ENCODE measurements at places on chromosomes 3 and 15.

DNA sequence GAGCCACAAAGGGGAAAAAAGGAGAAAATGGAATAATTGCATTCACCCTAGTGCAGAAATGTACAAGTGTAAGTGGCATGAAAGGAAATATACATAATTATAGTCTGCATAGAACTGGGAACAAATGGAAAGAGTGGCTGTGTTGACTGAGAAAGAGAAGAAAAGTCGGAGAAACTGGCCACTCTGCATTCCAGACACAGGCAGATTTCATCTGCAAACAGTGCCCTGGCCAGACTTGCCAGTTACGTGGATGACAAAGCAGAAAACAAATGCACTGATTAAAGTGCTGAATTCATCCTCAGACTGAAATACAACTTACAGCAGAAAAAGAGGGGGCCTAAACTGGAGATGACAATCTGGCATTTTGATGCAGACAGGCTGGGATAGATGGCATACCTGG is 129.8 kb downstream of the FGF12 start:
- DNase-seq = no peak

DNA sequence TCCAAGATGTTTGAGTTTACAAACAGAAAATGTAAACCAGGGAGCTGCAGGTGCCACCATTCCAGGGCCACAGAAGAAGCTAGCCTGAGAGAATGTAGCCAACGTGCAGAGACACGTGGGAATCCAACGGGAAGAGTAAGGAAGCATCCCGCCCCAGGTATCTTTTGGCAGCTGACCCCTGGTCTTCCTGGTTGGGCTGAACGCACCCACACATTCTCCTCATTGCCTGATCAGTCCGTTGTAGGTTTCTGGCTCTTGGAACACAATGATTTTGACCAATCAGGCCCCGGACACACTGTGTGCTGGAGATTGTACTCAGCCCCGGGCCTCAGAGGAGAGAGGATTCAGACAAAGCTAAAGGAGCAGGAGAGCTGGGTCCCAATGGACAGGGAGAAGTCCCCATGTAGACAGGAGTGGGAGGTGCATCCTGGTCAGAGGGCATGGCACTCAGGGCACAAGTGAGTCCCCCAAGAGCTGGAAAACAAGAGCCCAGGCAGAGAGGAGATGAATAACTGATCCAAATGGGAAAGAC is 102.3 kb downstream of the TPRA1 start:
- no peak for DNase-seq

- no peak for DNase-seq
Observed at GRCh38 chr3:128496602-128497304, 3.8 kb upstream of the GATA2 start.

DNA sequence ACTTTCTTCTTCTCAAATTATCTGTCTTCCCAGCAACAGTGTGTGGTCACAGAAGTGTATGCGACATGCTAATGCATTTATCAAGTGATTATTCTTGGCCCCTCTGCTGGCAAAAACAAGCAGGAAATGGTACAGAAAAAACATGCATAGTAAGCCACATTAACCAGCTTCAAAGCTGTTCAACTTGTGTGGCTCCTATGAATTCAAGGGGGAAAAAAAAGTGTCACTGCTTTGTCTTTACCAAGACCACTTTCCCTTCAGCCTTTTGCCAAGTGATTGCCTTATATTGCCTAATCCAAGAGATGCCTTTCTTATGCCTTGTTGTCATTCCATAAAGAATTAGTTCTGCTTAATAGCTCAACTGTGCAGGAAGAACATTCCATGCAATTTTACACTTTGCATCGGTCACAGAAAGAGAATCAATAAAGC is 39.1 kb downstream of the PRTG start:
- no peak for DNase-seq

GRCh38 chr3:72031581-72031980 is 246.6 kb upstream of the PROK2 start:
- no peak for DNase-seq

- DNase-seq = no peak
Observed at GRCh38 chr15:48102167-48102566, 18.6 kb upstream of the SLC24A5 start.

- DNase-seq = no peak
Observed at GRCh38 chr3:173699353-173699752, 301.8 kb downstream of the NLGN1 start.

GRCh38 chr3:134620476-134621115 is 30.2 kb downstream of the KY start:
- DNase-seq = no peak

- no peak for DNase-seq
Observed at GRCh38 chr3:72901840-72902239, 14.0 kb downstream of the GXYLT2 start.

- no peak for DNase-seq
Observed at GRCh38 chr15:41773729-41774061, 589 bp upstream of the MAPKBP1 start.

DNA sequence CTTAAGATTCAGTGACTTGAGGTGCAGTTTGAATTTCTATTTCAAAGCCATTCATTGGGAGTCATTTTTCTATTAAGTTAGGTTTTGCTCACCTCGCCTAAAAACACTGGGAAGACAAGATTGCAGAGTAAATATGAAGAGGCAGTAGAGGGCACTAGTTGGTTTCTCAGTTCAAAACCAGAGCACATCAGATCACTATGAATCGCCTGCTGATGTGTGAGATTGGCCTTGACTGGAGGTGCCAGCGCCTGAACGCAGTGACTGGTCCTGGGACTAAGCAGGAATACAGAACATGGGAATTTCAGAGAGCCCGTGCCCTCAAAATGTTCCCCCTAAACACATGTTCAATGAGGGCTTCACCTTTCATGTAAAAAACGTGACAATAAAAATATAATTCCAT is 229.0 kb downstream of the ITPR1 start:
- peak; percentile 17 for DNase-seq

- DNase-seq = no peak
Observed at GRCh38 chr3:46659285-46659684, 34.2 kb downstream of the ALS2CL start.

DNA sequence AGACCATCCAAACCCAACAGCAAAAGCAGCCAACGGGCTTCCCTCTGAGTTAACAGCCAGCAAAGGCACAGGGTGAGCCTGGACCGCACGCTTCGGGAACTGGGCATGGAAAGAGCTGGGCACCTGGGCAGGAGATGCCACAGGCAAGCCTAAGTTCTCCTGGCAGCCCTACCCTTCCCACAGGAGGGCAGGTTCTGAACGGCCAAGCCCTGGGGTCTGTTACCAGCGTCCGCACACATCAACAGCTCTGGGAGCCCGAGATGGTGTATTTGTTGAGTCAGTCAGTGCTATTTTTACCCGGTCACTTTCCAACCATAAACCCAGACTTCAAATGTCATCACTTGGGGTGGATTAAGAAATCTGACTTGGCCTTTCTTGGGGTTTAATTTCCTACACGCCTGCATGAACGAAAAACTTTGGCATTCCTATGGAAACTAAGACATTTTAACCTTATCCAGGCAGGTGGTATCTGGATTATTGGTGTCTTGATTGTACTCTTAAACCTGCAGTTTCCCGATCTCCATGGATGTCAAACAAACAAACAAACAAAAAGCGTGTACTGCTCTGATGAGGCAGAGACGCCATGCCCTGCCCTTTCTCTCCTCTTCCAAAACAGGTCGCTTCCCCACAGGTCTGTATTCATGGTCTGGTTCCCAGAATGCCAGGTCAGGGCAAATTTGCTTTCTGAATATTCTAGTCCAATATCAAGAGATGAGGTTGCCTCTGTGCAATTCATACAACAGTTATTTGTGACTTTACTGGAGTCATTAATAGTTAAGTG is 99.7 kb downstream of the XXYLT1 start:
- DNase-seq = no peak

- DNase-seq = peak; percentile 34
Observed at GRCh38 chr3:58568572-58569286, 8.5 kb downstream of the FAM107A start.

- no peak for DNase-seq
Observed at GRCh38 chr3:188690064-188690463, 481.7 kb upstream of the TPRG1 start.

DNA sequence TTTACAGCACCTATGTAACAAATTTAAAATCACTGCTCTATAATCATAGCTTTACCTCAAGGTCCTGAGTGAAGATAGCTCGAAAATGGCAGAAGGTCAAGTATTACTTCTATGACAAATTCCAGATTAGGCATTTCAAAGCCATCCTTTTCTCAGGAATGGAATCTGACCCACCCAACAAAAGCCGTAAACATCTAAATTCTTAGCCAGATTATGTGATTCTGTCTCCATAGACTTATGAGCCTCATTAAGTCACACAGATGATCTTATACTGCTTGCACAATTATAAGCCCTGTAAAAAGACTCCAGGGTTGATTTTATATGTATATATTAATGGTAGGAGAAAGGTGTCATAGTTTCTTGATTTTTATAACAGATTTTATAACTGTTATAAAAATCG is 56.9 kb downstream of the CEP152 start:
- no peak for DNase-seq

- peak; percentile 10 for DNase-seq
Observed at GRCh38 chr3:55330355-55330754, 156.8 kb downstream of the WNT5A start.

DNA sequence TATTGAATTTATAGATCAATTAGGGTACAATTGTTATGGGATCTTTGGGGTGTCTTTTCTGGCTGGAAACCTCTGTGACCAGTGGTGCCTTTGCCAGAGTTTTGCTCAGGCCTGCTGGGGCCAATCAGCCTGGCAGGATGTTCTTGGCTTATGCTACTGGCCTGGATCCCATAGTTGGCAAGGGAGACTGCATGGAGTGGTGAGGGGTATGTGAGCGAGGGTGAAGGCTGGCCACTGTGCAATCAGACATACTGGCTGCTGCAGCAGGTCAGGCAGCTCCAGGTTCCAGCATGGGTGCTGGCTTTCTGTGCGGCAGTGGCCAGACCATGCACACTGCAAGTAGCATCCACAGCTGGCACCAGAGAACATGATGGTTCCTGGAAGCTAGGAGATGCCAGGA is 1053.2 kb upstream of the GBE1 start:
- no peak for DNase-seq

All from NCI-H510A treated with DMSO at 0.1 percent for 48 hours (cell line).